Mucosa of descending colon (tissue), 3 donors: ENCODE measurements at places on chromosomes 7 and 10. TPM values are rescaled to one million over a fixed set of nuclear protein-coding genes. Genes with fewer than 3 reads are reported as not detected.

DNA sequence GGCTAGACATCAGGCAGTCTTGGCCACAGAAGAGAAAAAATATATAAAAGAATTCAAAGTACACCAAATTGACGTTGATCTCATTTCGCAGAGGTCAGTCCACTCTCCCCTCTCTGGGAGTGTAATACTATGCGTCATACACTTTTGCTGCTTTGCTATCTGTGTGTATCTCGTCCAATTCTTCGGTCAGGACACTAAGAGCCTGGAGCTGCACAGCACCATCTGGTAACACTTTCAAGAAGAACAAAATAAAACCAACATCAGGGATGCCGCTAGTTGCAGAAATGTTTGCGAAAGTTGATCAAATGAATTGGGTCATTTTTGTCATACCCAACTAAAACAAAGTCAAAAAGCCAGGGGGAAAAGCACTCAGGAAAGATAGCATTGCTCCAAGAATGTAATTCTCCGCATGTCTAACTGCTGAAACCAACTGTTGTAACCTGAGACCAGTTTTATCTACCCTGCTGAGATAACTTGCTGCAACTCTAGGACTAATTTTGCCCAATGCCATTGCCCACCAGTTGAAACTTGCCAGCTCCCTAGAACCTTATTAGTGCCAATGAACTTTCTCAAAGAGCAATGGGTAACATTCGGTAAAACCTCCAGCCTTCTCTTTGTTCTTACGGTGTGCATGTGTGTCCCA lies 23.0 kb downstream of the TMEM176A start:
- no peak for DNase-seq

GRCh38 chr7:27118580-27118979 lies 12.0 kb downstream of the HOXA4 start:
- peak; percentile 41 for DNase-seq

GRCh38 chr10:126690534-126690933 lies 20.0 kb upstream of the C10orf90 start:
- no peak for DNase-seq

- no peak for DNase-seq
These were observed 679.2 kb downstream of the SDK1 start for GRCh38 chr7:3980300-3980643.

GRCh38 chr7:51141451-51142003 lies 175.1 kb downstream of the COBL start:
- no peak for DNase-seq

DNA sequence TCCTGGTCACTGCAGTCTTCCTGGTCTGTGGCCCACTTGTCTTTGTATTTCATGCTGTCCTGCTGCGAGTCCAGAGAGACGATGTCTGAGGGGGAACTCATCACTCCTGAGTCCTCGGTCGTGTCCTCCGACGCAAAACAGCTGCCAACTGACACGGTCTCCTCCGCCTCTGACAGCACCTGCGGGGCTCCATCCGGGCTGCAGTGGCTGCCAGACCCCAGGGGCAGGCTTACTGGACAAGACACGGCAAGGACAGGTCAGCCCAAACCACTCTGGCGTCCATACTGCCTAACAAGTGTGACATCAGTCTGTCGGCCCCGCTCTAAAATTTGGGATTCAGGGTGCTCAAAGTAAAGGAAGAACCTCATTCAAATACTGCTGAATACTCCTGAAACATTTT lies 260.8 kb upstream of the GRB10 start:
- DNase-seq, result no peak

GRCh38 chr7:117796889-117797288 lies 76.4 kb downstream of the CTTNBP2 start:
- DNase-seq, result no peak

DNA sequence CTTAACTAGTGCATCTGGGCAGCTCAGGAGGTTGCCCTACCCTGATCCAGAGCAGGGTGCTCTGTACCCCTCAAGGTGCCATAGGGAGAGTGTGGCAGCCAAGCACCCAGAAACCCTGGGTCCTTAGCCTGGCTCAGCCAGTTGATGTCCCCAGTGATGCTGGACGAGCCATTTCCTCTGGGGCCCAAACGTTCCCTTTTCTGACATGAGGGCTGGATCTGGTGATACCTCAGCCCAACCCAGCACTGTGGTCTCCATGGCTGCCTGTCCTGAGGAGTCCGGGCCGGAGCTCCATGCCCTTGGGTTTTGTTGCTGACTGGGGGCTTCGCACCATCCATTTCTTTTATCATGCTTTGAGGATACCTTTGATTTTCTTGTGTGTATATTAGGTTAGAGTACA lies 87.9 kb upstream of the IKZF1 start:
- DNase-seq, result no peak

DNA sequence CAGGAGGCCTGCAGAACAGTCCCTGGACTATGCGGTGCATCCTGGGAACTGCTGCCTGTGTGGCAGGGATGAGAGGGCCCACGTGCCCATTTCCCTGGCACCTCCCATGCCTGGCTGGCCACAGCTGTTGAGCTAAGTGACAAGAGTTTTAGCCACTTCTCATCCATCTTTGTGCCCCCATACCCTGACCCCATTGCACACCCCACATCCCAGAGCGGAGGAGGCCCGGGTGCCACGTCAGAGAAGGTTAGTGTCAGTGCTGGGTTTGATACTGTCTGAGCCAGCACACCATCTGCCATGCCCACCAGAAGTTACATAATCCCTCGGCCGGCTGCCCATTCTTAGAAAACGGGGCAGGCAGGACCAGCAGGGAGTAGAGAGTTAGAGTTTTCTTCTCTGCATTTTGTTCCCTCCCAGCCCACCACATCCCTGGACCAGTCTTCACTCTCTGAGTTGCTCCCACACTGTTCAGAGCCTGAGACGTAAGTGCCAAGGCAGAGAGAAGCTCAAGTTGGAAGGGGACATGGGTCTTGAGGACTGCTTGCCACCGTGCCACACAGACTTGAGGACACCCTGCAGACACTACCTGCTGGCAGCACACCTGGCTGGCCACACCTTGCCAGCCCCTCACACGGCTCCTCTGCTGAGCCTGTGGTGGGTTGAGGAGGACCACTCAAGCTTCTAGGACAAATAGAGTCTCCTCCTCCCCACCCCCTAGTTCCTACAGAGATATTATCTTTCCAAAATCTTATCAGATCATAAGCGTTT lies 13.1 kb downstream of the UNC5B start:
- no peak for DNase-seq

DNA sequence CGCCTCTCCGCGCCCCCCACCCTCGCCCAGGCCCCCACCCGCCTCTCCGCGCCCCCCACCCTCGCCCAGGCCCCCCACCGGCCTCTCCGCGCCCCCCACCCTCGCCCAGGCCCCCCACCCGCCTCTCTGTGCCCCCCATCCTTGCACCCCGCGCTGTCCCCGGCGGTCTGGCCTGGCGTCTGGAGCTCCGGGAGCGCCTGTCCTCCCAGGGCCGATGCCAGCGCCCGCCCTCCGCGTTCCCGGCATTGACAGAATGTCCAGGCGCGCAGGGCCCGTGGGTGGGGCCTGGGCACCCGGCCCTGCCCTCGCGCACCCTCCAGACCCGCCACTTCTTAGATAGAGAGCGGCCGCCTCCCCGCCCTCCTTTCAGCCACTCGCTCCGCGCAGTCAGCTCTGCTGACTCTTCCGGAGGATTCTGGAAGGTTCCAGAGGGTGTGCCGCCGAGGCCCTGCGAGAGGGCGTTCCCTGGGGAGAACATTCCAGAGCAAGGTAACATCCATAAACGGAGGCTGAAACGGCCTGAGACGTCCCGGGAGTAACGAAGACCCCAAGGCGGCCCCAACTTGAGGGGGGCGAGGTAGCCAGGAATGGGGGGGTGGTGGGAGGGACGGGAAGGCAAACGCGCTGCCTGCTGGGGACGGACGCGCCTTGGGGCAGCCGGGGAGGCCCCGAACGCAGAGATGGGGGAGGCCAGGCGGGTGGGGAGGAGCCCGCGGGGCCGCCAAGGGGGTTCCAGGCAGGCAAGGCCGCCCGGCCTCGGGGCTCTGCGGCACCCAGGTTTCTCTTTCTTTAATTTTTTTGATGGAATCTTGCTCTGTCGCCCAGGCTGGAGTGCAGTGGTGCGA lies 117.8 kb downstream of the DYNC2I1 start:
- DNase-seq, result no peak

- no peak for DNase-seq
These were observed 53.5 kb downstream of the TRIL start for GRCh38 chr7:28904578-28905048.

DNA sequence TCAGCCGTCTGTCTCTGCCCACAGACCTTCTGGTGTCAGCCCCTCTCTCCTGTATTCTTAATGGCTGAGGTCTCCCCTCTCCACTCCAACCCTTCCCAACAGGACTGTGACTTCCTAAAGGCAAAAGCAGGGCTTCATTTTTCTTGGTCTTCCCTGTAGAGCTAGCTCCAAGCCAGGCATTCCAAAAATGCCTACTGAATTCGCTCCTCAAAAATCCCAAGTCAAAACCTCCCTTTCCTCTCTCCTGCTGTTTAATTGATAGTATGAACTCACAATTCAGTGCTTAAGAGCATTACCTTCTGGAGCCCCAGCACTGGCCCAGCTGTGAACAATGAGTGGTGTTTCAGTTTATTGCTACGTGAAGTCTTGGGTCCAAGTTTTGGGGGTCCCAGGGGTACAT lies 628.4 kb downstream of the PARD3 start:
- no peak for DNase-seq

- DNase-seq, result no peak
These were observed 9.2 kb downstream of the MAT1A start for GRCh38 chr10:80280071-80280800.

DNA sequence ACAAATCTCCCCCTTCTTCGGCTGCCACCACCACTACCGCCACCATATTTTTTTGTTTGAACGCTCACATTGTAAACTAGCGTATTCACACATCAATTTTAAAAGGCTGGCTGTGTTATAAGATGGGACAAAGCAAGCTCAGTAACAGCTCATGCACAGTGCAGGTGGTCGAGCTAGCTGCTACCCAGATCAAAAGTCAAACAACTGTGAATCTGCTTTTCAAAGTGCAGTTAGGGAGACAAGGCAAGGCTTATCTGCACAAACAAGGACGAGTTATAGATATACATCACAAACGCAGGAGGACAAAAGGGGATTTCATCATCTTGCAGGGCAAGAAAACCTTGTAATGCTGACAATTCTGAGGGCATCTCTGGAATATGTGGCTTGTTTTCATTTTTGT lies 231.6 kb downstream of the VTI1A start:
- DNase-seq, result no peak

DNA sequence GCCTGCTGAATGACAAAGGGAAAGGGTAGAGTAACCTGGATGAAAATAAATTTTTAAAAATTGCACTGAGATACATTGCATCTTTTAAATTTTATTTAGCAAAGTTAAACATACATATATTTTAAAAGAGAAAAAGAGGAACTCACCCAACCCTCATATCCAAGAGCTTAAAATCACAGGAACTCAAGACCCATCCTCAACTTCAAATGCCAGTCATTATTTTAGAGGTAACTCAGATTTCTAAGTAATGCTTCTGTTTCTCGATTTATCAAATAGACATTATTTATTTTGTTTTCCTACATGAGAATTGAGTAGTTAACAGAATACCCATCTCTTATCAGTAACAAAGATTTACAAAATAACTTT lies 32.4 kb upstream of the KMT2E start:
- no peak for DNase-seq

DNA sequence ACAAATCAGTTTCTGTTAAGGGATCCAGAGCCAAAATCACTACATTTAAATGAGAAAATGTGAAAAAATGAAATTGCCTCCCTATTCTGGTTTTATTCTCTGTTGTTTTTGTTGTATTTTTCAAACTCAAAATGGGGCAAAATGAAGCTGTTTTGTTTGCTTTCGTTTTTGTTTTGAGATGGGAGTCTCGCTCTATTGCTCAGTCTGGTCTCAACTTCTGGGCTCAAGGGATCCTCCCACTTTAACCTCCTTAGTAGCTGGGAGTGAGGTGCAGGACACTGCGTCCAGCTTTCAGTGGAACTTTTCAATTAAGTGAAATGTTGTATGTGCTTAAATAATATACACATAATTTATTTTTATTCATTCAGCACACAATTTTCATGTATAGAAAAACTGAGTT lies 205.0 kb downstream of the SORCS1 start:
- no peak for DNase-seq

- DNase-seq, result peak; percentile 33
These were observed 96.1 kb upstream of the RET start for GRCh38 chr10:42980553-42981357.

DNA sequence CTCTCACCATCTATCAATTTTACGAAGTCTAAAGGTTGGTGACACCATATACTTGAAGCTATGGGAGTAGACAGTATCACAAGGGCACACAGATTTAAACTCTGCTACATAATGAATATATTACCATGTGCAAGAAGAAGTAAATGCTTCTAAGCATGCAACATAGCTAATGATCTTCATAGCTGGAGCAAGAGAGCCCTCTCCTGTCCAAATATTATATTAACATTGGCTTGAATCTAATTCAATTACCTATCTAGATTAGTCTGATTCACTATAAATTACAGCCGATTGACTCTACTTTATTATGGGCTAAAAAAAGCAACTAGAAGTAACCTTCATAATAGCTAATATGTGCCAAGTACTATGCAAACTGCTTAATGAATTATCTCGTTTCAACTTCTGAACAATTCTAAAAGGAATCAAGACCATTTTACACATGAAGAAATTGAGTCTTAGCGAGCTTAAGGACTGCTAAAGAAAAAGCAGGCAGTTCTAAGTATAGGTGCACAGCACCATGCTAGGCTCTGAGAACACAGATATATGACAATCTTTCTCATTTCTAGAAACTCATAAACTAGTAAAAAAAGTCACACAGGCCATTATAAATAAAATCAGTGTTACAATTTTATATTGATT lies 21.9 kb downstream of the FRA10AC1 start:
- DNase-seq, result no peak

DNA sequence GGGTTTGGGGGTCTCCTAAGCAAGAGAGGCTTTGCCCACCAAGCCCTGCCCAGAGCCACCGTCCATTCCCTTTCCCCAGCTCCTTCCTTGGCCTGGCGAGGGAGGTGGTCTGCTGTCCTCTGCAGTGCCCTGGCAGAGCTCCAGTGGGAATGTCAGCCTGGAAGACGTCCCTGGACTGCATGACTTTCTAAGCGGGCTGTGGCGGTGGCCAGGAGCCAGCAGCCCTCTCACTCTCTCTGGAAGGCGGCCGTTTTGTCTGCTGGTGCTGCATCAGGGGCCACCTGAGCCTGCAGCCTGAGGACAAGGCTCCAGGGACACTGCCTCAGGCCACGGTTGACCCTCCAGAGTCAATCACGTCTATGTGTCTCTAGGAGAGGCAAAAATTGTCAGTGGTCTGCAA lies 271.0 kb downstream of the SKAP2 start:
- DNase-seq, result no peak

- no peak for DNase-seq
These were observed 161.6 kb downstream of the LRMDA start for GRCh38 chr10:75592791-75593643.

Gene GPR22
- not detected for total RNA-seq

Gene BAG3
- 55.9 TPM for total RNA-seq

Gene FZD8
- total RNA-seq, result 14.8 TPM

Gene BTBD16
- total RNA-seq, result 0.16 TPM

Gene OPN1SW
- not detected for total RNA-seq

Gene PLCE1
- total RNA-seq, result 68.9 TPM

Gene SNX10
- total RNA-seq, result 4.7 TPM

Gene PAPSS2
- 147 TPM for total RNA-seq

Gene EPHB4
- total RNA-seq, result 38.9 TPM

Gene HTR5A
- not detected for total RNA-seq

Gene PMS2
- total RNA-seq, result 9.8 TPM
